Mononuclear cell (primary cell): ENCODE measurements at places on chromosomes 11 and 22. TPM values are rescaled to one million over a fixed set of nuclear protein-coding genes. Genes with fewer than 3 reads are reported as not detected.

The VPREB1 gene
- not detected for total RNA-seq

The OR5M8 gene
- not detected for total RNA-seq

The ACTN3 gene
- not detected for total RNA-seq

The KCNQ1OT1 gene
- total RNA-seq: 0.31 TPM

The PVALB gene
- total RNA-seq: 0.73 TPM

The TSPAN18 gene
- total RNA-seq: 8.5 TPM

The CYB5R2 gene
- total RNA-seq: 1.5 TPM
